ENCODE measurements at places on chromosomes 3 and 15. TPM values are rescaled to one million over a fixed set of nuclear protein-coding genes. Genes with fewer than 3 reads are reported as not detected.

DNA sequence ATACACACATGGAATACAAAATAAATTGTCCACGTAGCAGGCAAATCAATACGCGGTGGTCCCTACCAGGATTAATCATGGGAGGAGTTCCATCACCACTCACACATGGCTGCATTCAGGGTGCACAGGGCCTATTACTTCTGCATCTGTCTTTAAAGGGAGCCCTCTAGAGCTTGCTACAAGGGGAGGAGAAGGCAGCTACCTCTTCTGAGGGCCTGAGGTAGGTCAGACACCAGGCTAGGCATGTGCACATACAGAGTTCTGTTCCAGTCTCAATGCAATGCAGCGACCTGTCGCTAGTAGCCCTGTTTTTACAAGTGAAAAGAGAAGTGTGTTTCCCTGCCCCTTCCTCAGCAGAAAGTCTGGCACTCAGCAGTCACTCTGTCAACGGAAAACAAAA lies 102.7 kb downstream of the ROBO2 start:
- ATAC-seq = no peak

GRCh38 chr3:102189541-102189940 lies 245.3 kb upstream of the ZPLD1 start:
- ATAC-seq = no peak

Gene SPTSSB
- not detected for total RNA-seq

Gene C2CD4A
- total RNA-seq = 0.40 TPM

- ATAC-seq = no peak
Observed at GRCh38 chr15:52563501-52564060, 5.2 kb downstream of the ARPP19 start.

Gene PPM1L
- total RNA-seq = 47.4 TPM

Gene ARPP21
- 1.1 TPM for total RNA-seq

Gene PLOD2
- 100 TPM for total RNA-seq

DNA sequence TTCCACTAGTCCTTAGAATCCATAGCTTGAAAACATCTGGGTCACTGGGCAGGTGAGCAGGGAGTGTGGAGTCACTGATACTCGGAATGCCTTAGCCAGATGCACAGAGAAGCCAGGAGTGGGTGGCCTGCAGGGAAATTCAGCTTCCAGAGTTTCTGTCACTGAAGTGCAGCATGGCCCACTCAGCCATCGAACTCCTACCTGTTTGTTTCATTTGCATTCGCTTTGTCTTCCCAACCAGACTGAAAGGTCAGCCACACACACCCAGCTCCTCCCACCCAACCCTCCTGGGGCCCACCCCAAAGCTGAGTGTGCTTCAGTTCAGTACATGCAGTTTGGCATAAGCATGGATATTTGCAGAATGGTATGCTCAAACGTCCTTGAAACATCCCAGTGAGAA lies 124.5 kb upstream of the ATP10A start:
- no peak for ATAC-seq

Gene FAM107A
- 75.3 TPM for total RNA-seq

DNA sequence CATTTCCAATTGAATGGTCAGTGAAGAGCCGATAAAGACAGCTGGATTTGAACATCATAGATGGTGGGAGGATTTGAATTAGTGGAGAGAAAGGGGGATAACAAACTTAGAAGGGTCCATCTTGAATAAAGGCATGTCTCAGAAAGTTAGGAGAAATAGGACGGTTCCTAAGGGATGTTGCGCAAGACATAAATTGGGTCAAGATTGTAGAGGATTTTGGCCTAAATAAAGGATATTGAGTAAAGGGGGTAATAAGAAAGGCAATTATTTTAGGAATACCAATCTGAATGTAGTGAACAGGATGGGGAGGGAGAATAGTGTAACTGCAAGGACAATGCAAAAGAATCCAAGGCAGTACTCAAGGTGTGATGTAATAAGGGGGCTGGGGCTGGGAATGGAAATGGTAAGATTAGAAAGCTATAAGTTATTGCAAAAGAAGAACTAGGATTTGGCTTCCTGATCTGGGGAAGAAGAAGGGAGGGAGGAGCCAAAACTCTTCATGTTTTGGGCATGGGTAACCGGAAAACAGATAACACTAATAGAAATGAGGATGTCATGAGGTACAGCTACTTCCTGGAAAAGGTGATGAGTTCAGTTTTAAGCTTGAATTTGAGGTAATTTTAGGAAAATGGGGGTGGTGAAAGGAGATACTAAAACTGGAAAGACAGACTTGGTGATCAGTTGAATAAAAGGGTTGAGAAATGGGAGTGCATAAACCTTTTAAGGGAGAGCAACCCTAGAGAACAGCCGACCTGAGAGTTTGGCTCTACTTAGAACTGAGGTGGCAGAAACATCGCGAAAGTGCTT lies 17.3 kb upstream of the TRPC1 start:
- ATAC-seq = no peak

Gene ZNF106
- total RNA-seq = 592 TPM

Gene SAMMSON
- total RNA-seq = 5.7 TPM

Gene SLC15A2
- 0.66 TPM for total RNA-seq

GRCh38 chr3:152222327-152222726 lies 46.4 kb upstream of the MBNL1 start:
- peak; percentile 76 for ATAC-seq

All from gastroesophageal sphincter (tissue), 4 donors.